ENCODE measurements at places on chromosomes 5 and 9. TPM values are rescaled to one million over a fixed set of nuclear protein-coding genes. Genes with fewer than 3 reads are reported as not detected.

DNA sequence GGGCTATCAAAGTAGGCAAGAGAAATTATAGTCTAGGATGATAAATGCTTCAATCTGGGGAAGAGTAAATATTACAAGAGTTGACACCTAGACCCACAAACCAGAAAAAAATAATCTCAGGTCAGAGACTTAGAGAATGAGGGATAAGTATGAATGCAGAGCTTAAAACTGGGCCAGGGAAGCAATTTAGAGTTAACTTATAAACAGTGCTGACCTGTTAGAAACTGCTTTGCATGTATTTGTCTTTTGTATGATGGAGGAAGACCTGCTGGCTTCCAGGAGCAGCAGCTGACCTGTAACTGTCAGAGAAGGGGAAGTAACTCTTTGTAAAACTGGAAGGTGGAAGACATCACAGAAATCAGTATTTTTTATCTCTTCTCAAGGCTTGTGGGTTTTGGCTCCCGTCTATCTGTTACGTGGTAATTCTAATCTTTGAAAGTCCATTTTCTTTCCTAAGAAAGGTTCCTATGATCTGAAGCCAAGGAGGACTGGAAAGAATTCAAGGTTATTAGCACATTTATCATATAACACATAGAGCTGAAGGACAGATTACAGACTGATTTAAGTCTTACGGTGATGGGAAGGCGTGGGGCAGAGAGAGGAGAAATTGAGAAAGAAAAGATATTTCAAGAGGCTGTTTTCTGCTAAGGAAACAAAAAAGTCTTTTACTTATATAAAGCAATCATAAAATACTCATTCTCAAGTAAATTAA, 114.7 kb upstream of the ADAMTS19 start:
- DNase-seq: no peak
- no peaks in the 10 kb centered on the region for H3K36me3 ChIP-seq
- H3K4me3 ChIP-seq: no peak overlapping the region

DNA sequence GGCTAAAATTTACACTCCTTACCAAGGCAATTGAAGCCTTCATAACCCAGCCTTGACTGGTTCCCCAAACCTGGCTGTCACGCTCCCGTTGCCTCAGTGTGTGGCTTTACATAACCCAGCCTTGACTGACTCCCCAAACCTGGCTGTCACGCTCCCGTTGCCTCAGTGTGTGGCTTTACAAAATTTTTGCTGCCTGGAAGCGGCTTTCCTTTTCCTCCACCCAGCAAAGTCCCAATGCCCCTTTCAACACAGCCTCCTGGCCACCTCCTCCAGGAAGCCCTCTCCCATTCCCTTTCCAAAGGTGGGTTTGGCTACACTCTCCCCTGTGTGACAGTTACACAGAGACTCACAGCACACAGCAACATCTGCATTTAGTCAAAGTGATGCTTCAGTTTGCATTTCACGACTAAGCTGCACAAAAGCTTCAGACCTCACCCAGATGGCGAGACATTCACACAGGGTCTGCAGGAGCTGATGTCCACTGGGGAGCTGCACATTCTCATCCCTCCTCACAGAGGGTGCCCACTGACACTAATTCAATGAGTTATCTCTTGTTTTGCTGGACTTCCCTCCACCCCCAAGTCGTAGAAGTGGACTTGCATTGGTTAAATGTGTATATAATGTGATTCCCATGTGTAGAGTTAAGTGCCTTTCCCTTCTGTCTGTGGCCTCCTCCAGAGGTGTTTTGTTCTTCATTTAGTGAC, 156.6 kb upstream of the PHYKPL start:
- peaks cover 65% of the 10 kb centered on the region for H3K27me3 ChIP-seq
- H3K27ac ChIP-seq: no peak overlapping the region
- no peaks in the 10 kb centered on the region for H3K36me3 ChIP-seq
- H3K4me1 ChIP-seq: peaks cover 6% of the 10 kb centered on the region
- DNase-seq: no peak
- no peak overlapping the region for H3K4me3 ChIP-seq

- H3K27ac ChIP-seq: no peak overlapping the region
- H3K4me3 ChIP-seq: no peak overlapping the region
- H3K4me1 ChIP-seq: peaks cover 7% of the 10 kb centered on the region
- H3K27me3 ChIP-seq: no peaks in the 10 kb centered on the region
- no peaks in the 10 kb centered on the region for H3K36me3 ChIP-seq
Measured at GRCh38 chr5:159965031-159965837, 43.7 kb upstream of the TTC1 start.

The WNT8A gene
- total RNA-seq: not detected

GRCh38 chr5:54944364-54944763, 41.0 kb downstream of the ESM1 start:
- peaks cover 55% of the 10 kb centered on the region for H3K27me3 ChIP-seq
- no peaks in the 10 kb centered on the region for H3K4me1 ChIP-seq
- H3K4me3 ChIP-seq: no peak overlapping the region
- DNase-seq: peak; percentile 50
- H3K27ac ChIP-seq: no peak overlapping the region

GRCh38 chr9:126146254-126147145, 180.1 kb upstream of the MVB12B start:
- H3K27ac ChIP-seq: no peak overlapping the region
- no peaks in the 10 kb centered on the region for H3K36me3 ChIP-seq
- DNase-seq: peak; percentile 18
- peaks cover 5% of the 10 kb centered on the region for H3K4me1 ChIP-seq

- H3K4me1 ChIP-seq: no peaks in the 10 kb centered on the region
- H3K27ac ChIP-seq: no peak overlapping the region
- H3K36me3 ChIP-seq: no peaks in the 10 kb centered on the region
Measured at GRCh38 chr5:3837506-3837905, 241.9 kb downstream of the IRX1 start.

The GLDC gene
- 2.9 TPM for total RNA-seq

GRCh38 chr5:76622076-76622475, 1.1 kb downstream of the F2RL2 start:
- H3K4me1 ChIP-seq: peaks cover 6% of the 10 kb centered on the region
- H3K4me3 ChIP-seq: no peak overlapping the region
- DNase-seq: no peak
- no peaks in the 10 kb centered on the region for H3K36me3 ChIP-seq
- H3K27me3 ChIP-seq: no peaks in the 10 kb centered on the region
- H3K27ac ChIP-seq: no peak overlapping the region

DNA sequence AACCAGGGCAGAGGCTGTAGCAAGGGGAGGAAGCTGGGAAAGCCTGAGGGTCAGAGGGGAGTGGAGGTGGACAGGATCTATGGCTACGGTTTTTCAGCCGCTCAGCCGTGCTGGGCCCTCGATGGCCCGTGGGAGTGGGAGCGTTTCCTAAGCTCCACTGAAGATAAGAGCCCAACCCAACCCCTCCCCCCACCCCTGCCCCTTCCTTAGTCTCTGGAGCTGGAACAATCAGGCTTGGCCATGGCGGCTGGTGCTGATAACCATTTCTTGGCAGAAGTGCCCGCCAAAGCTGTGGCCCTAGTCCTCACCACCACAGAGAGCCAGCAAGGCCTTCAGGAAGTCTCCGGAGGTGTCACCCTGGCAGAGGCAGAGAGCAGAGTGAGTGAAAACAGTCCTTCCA, 20.3 kb upstream of the TNIP1 start:
- peaks cover 14% of the 10 kb centered on the region for H3K4me1 ChIP-seq
- no peak overlapping the region for H3K27ac ChIP-seq
- no peak overlapping the region for H3K4me3 ChIP-seq
- H3K27me3 ChIP-seq: no peaks in the 10 kb centered on the region

The LHX3 gene
- 0.22 TPM for total RNA-seq

The BTNL8 gene
- not detected for total RNA-seq

The FOXI1 gene
- total RNA-seq: not detected

The CNTLN gene
- total RNA-seq: 6.7 TPM
